Chondrocyte (in vitro differentiated cells): ENCODE measurements at places on chromosomes 5 and 9. TPM values are rescaled to one million over a fixed set of nuclear protein-coding genes. Genes with fewer than 3 reads are reported as not detected.

The WDR38 gene
- not detected in 3 replicates for total RNA-seq

- DNase-seq, result no peak
- H3K27ac ChIP-seq, result no peak overlapping the region
- H3K4me3 ChIP-seq, result no peak overlapping the region
- H3K27me3 ChIP-seq, result no peaks in the 10 kb centered on the region
These were observed 148.0 kb downstream of the FGF1 start for GRCh38 chr5:142537938-142538337.

The PCDHGA8 gene
- 0.47 to 0.59 TPM (median 0.51 TPM) in 3 replicates for total RNA-seq

The KDM4C gene
- total RNA-seq, result 18.1 to 24.3 TPM (median 21.5 TPM) in 3 replicates

GRCh38 chr9:120265791-120266190 lies 314.2 kb downstream of the CDK5RAP2 start:
- H3K27ac ChIP-seq, result no peak overlapping the region
- H3K4me1 ChIP-seq, result no peaks in the 10 kb centered on the region
- no peak overlapping the region for H3K4me3 ChIP-seq
- H3K36me3 ChIP-seq, result no peaks in the 10 kb centered on the region
- DNase-seq, result no peak

DNA sequence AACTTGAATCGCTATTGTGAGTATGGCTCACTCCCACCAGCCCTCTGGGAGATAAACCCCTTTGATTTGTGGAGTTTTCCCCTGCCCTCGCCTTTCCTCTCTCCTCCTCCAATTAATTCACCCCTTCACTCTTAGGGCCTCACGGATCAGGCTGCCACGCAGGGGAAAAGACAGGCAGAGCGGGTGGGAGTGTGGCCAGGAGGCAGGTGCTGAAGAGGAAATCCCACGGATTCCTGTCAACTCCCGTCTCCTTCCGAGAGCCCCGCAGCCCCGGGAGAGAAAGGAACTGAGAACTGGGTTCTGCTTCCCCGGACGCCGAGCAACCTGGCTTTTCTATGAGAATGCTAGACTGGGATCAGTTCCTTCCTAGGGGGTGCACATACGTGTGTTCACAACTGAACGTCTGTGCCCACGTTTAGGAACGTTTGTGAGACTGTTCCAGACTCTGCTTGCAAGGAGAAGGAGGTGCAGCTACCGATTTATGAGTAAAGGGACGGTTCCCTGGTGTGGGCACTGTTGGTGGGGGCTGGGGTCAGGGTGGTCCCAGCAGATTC lies 314.5 kb upstream of the TLE4 start:
- no peaks in the 10 kb centered on the region for H3K36me3 ChIP-seq
- DNase-seq, result no peak
- no peak overlapping the region for H3K4me3 ChIP-seq
- H3K27me3 ChIP-seq, result no peaks in the 10 kb centered on the region

- H3K36me3 ChIP-seq, result peaks cover 3% of the 10 kb centered on the region
- H3K27ac ChIP-seq, result no peak overlapping the region
- peaks cover 49% of the 10 kb centered on the region for H3K27me3 ChIP-seq
- H3K4me3 ChIP-seq, result no peak overlapping the region
- DNase-seq, result no peak
- H3K4me1 ChIP-seq, result no peaks in the 10 kb centered on the region
These were observed 159.8 kb downstream of the PAX5 start for GRCh38 chr9:36874261-36874660.

DNA sequence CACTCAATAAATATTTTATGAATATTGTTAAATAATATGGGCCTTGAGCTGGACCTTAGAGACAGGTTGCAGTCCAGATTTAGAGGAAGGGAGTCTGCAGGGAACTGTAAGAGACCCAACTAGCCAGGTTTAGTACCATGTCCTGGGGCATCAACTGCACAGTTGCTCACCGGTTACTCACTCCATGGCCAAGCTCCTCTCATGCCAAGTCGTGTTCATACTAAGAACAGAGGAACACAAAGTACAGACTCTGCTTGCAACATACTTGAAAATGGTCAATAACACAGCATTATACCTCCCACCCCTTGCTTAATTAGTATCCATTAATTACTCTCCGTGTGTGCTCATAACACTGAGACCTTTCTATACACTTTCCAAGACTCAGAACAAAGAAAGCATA lies 317.6 kb upstream of the PIK3R1 start:
- no peak overlapping the region for H3K27ac ChIP-seq
- H3K36me3 ChIP-seq, result peaks cover 5% of the 10 kb centered on the region

The SAPCD2 gene
- total RNA-seq, result 0.87 to 3.2 TPM (median 2.5 TPM) in 3 replicates

The FOXD4L6 gene
- total RNA-seq, result not detected in 3 replicates

DNA sequence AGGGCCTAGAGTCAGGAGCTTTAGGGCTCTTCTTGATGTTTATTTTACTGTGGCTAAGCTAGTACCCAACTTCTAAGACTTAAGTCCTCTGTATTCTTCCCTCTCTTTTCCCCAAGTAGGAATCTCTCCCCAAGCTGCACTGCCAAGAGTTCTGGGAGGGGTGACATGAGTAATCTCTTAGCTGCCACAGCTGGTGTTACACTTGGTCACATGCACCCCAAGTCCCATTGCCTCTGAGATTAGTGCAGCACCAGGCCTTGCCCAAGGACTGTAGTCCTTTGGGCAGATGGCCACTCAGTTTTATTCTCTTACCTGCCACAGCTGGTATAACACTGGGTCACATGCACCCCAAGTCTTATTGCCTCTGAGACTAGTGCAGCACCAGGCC lies 114.7 kb upstream of the RIOK2 start:
- H3K27me3 ChIP-seq, result no peaks in the 10 kb centered on the region
- H3K27ac ChIP-seq, result no peak overlapping the region
- no peak for DNase-seq
- H3K4me1 ChIP-seq, result no peaks in the 10 kb centered on the region
